Hindlimb muscle (tissue), 1 donor: ENCODE measurements at places on chromosomes 3 and 15.

DNA sequence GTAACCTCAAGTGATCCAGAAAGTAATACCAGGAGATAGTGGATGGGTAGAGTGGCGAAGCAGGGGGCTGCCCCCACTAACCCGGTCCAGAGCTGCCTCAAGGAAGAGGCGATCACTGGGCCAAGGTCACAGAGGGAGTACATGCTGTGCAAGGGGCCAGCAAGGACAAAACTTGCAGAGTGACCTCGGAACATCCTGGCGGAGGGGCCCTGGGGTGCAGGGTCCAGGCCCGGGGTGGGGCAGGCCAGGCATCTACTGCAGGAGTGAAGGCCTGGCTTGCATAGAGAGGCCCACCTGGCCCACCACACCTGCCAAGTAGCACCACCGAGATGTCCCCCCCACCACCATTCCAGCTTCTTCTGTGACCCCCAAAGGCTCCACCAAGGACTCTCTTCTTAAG, 17.6 kb downstream of the IQSEC1 start:
- DNase-seq: no peak

GRCh38 chr3:54331341-54331740, 209.0 kb downstream of the CACNA2D3 start:
- no peak for DNase-seq

- DNase-seq: no peak
Measured at GRCh38 chr15:37101980-37102304, 1.6 kb upstream of the MEIS2 start.

DNA sequence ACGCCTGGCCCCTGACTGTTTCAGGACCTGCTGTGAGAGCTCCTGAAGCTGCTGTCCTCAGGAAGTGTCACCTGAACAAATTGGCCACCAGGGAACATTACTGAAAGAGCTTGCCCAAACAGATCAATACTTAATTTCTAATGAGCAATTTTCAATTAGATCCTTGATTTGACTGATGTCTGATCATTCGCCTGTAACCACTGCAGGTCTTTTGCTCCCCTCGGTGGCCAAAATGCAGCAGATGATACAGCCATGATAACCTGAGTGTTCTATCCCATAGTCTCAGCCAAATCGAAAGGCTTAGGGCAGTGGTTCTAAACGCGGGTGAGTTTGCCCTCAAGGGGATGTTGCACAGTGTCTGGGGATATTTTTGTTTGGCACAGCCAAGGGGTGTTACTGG, 57.6 kb upstream of the MEX3B start:
- no peak for DNase-seq
